ENCODE measurements at places on chromosomes 5 and 9.

DNA sequence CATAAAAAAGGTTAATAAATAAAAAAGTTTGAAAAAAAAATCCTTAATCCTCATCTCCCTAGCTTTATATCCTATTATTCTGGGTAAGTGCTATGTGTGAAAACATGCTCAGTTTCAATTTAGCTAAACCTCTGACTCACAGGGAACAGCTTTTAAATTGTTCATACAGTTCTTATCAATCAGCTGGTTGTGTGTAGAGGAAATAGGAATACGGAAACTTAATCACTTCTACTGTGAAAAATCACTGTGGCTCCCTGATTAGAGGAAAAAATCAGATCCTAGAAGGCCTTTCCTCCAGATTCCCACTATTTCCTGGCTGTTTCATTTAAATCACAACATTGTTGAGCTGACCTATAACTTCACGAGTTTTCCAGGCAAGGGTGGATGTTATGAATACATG is 120.5 kb downstream of the MARCHF3 start:
- DNase-seq: no peak

- no peak for DNase-seq
These were observed 16.8 kb downstream of the NR6A1 start for GRCh38 chr9:124754289-124754688.

- no peak for DNase-seq
These were observed 50.8 kb downstream of the ADAMTS12 start for GRCh38 chr5:33840927-33841547.

DNA sequence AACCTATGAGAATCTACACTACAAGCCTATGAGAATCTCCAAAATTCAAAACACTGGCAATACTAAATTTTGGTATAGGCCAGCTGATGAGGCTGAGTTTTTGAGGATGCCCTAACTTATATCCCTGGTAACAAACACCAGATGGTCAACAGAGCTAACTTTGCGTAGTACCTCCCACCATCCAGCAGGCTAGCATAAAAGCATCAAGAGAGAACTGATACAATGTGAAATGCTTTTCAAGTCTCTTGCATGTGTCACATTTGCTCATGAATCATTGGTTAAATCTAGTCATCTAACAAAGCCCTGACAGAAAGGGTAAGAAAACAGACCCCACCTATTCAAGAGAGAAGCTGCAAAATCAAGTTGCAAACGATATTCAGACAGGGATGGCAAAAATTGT is 1609.7 kb upstream of the CDH9 start:
- DNase-seq: peak; percentile 5

GRCh38 chr5:43113546-43113945 is 7.2 kb upstream of the ZNF131 start:
- DNase-seq: no peak

DNA sequence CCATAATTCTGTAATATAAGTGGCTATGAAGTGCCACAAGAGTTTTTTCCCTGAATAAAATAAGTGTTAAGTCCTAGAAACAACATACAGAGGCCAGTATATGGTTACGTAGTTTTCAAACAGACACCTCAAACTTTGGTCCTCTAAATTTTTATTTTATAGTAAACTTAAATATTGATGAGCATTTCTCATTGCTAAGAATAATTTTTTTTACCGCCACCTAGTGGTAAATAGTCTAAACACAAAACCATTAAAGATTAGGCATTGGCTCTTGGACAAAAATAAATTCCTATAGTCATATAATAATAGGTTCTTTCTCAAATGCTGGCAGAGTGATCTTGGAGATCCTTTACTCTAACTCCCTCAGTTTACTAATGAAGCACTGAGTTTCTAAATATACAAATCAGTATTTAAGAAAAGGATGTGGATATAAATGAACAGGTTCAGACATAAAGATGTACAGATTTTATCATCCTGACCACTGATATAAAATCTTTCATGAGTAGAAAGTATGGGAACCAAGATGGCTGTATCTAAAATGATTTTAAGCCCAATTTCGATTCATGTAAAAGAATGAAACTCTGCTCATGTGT is 136.2 kb downstream of the FANCC start:
- DNase-seq: no peak

DNA sequence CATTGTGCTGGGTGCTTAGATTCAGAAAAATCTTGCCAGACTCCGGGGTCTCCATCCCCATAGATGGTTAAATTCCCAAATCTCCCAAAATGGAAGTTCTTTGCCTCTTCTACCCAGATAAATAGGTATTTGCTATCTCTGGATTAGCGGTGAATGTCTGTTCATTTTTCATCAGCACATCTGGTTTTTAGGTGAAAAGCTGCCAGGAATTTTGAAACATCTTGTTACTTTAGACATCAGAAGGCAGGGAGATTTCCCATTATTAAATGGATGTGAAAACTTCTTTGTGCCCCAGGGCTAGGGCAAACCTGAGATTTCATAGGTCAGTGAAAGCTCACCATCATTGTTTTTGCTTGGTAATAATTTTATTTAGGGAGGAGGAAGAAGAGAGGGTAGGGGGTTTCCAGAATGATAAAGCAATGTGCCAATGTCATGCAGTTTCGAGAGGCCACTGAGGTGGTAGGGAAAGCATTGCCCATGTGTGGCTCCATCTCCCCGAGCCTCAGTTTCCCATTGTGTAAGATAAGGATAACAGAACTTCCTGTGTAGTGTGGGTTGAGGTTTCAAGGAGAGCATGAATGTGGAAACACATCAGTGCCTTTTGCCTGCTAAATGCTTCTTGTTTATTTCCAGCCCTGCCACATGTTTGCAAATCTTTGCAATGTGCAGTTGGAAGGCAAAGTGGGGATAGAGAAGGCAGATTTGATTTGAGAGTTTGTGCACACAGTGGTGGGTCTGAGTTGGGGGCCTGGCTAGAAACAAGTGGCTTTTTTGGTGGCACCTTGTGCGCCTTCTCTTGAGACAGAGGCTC is 147.2 kb upstream of the KLF4 start:
- DNase-seq: no peak

- no peak for DNase-seq
These were observed 240.8 kb upstream of the TMEM161B start for GRCh38 chr5:88509403-88509802.

- DNase-seq: no peak
These were observed 26.7 kb upstream of the FRMPD1 start for GRCh38 chr9:37624073-37624472.

DNA sequence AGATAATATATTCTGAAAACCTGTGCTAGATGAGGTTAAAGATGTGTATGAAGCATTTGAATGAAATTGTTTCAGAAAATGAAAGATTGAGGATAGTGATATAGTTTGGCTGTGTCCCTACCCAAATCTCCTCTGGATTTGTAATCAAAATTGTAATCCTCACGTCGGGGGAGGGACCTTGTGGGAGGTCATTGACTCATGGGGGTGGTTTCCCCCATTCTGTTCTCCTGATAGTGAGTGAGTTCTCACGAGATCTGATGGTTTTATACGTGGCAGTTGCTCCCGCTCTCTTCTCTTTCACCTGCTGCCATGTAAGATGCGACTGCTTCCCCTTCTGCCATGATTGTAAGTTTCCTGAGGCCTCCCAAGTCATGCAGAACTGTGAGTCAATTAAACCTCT is 2.0 kb upstream of the TEX48 start:
- DNase-seq: no peak

DNA sequence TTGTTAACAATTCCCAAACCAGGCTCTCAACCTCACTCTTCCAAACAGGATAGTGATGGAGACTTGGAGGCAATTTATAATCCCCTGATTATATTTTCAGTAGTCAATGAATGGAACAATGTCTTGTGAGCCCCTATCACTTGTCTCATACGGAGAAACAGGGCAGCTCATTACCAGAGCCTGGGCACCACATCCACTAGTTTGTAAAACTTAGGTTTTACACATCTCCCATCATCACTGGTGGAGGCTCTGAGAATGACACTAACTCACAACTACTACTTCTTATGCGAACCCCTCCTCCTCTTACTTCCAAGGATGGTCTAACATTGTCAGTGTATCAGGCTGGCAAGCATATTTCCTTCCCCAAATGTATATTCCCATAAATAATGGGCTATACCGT is 253.7 kb downstream of the EPB41L4A start:
- no peak for DNase-seq

GRCh38 chr5:179603308-179603707 is 20.2 kb downstream of the HNRNPH1 start:
- no peak for DNase-seq

DNA sequence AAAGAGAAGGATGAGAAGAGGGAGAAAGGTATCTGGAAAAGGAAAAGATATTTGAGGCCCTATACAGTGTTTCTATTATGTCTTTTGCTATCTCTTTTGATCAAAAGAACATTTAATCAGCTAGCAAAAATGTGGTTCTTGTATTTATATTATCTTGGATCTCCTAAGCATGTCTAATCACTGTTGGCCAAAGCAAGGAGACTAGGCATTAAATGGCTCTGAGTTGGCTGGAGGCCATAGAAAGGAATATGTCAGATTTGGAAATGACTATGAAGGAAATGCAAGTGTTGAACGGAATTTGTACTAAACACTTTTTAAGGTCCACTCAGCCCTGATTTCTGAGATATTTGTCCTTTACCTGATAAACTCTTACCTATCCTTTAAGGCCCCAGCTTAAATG is 22.4 kb upstream of the THG1L start:
- DNase-seq: no peak

GRCh38 chr5:14842117-14842516 is 29.5 kb downstream of the ANKH start:
- DNase-seq: no peak

DNA sequence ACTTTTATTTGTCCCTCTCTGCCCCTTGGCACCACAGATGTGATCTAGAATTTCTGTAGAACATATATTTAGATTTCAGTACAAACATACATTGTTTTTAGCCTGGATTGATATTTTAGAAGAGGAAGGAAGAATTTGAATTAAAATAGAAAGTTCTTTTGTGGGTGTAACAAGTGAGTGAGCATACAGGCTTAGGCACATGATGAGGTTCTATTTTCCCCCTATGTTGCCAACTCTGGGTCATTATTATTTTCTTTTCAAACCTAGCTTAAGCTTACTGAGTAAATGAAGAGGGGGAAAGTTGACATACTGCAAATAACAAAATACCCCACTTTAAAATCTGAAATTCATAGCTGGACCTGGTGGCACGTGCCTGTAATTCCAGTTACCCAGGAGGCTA is 102.9 kb downstream of the GCNT1 start:
- DNase-seq: no peak

DNA sequence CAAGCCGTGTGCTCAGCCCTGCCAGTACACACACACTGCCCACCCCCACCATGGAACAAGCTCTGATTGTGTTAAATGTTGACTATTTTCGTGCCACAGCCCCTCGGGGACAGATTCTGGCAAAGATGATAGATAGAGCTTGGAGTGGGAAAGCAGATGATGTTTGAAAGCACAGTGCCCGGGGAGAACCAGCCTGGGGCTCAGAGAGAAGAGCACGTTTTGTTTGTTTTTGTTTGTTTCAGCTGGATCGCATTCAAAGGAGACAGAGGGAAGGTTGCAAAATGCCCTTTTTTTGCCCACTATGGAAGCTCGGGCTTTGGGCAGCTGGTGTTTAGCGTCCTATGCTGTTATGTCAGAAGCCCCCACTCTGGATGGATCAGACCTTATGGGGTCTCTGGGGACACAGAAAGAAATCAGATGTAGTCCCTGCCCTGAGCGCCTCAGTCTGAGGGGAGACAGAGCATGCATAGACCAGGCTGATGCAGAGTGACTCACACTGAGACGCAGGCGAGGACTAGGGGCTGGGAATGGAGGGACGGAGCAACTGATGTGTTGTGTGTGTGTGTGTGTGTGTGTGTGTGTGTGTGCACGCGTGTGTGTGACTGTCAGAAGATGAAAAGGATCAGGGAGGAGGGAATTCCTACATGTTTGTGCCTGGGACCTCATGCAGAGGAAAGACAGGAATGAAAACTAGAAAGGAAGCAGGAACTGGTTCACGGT is 229.7 kb downstream of the MELK start:
- peak; percentile 17 for DNase-seq

DNA sequence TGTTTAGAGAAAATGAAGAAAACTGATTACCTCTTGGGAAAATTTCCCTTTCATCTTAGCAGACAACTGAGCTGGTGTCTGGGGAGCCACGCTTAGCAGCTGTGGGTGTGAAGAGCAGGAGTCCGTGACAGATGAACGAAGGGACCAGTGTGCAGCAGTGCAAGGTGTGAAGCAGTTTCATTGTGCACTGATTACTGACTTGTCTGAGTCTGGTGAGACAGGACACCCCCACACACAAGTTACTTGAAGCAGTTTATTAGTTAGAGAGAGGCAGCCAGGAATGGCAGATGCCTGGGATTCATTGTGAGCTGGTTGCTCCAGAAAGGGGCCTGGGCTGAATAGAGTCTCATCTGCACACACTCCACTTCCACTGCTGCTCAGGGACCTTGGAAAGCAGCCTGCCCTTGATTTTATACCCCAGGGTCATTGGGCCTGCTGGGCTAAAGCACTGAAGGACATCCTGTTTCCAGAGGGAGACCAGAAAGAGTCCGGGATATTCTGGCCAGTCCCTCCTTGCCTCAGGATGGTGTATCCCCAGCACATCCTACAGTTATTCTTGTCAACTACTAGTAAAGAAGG is 47.4 kb downstream of the FBXL7 start:
- DNase-seq: no peak

- DNase-seq: no peak
These were observed 271.5 kb upstream of the PANK3 start for GRCh38 chr5:168850683-168851082.

- DNase-seq: no peak
These were observed 142.8 kb upstream of the ALDH1B1 start for GRCh38 chr9:38249587-38250210.

GRCh38 chr5:68225188-68225910 is 9.8 kb downstream of the PIK3R1 start:
- peak; percentile 67 for DNase-seq

DNA sequence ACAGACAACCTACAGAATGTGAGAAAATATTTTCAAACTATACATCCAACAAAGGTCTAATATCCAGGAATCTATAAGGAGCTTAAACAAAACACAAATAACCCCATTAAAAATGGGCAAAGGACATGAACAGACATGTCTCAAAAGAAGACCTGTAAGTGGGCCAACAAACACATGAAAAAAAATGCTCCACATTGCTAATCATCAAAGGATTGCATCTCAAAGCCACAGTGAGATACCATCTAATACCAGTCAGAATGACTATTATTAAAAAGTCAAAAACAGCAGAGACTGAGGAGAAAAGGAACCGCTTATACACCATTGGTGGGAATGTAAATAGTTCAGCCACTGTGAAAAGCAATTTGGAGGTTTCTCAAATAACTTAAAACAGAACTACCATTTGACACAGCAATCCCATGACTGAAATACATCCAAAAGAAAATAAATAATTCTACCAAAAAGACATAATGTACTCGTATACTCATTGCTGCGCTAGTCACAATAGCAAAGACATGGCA is 39.1 kb upstream of the C5orf63 start:
- DNase-seq: peak; percentile 40

GRCh38 chr9:98214811-98215210 is 22.4 kb upstream of the CORO2A start:
- no peak for DNase-seq

GRCh38 chr9:97615439-97616072 is 17.6 kb downstream of the TSTD2 start:
- DNase-seq: peak; percentile 15

GRCh38 chr9:111400564-111400898 is 70.5 kb upstream of the OR2K2 start:
- no peak for DNase-seq

Measured in non-pigmented ciliary epithelial cell (primary cell).